ENCODE measurements at places on chromosomes 2 and 18.

- no peak for DNase-seq
Measured at GRCh38 chr2:75949385-75950030, 238.8 kb upstream of the GCFC2 start.

- no peak for DNase-seq
Measured at GRCh38 chr2:88227446-88227845, 57.3 kb downstream of the THNSL2 start.

GRCh38 chr2:27707462-27708256 lies 44.0 kb downstream of the SLC4A1AP start:
- DNase-seq, result no peak

DNA sequence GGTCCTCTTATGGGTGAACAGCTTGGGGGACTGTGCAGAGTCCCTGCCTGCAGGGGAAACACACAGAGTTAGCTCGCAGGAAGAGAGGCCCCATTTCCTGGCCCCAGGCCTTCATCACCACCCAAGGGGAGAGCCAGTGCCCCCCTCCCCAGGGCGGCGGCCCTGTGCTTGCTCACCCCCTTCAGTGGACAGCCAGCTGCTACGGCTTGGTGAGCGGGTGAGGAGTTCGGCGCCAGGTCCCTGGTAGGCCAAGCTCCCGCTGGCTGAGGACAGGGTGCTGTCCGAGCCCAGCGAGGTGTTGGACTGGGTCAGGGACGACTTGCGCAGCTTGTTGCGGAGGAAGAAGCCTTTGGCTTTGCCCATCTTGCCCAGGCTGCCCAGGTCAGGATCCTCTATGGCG lies 17.2 kb upstream of the SFXN5 start:
- no peak for DNase-seq

DNA sequence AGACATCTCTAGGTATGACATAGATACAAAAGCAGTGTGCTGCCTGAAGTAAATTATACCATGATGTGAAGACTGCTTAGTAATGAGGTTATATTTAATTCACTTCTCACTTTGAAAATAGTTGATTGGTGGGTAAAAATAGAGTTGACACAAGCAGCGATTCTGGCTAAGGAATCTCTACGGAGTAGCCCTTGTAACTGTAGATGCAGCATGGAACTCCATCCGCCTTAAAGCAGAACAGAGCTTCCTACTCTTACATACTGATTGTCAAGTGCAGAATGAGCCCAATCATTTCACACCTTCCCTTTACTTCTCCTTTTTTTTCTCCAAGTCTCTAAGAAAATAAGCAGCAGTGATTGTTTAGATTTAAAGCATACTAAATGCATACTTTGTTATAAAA lies 1594.6 kb upstream of the SLC39A10 start:
- DNase-seq, result no peak

DNA sequence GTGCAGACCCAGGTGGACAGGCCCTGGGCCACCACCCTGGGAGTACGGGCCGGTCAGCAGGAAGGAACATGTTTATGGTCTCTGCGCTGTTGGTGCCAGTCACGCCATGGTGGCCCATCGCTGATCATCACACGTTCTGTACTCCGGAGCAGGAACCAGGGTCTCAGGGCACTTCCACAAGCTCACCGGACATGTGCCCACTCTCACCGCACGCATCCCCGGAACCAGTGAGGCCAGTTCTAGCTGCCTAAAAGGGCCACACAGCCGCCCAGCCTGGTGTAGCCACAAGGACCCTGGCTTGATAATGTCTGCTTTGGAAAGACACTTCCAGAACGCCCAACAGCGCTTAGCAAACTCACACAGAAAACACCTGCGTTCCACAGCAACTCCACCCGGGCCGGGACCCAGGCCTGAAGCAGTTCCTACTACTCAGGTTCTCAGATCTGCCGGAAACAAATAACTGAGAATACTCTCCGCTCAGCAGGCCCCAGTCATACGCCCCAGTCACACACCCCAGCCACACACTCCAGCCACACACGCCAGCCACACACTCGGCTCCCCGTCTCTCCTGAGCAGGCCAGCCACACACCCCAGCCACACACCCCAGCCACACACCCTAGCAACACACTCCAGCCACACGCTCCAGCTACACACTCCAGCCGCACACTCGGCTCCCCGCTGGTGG lies 123.3 kb downstream of the HDAC4 start:
- peak; percentile 11 for DNase-seq
